ENCODE measurements at places on chromosomes 13 and 19. TPM values are rescaled to one million over a fixed set of nuclear protein-coding genes. Genes with fewer than 3 reads are reported as not detected.

ZNF93 gene
- total RNA-seq, result 12.3 TPM

GAPDHS gene
- total RNA-seq, result not detected

FBXO17 gene
- 35.2 TPM for total RNA-seq

PLVAP gene
- total RNA-seq, result 39.2 TPM

KCTD12 gene
- total RNA-seq, result 178 TPM

FFAR3 gene
- not detected for total RNA-seq

SLC7A10 gene
- 3.1 TPM for total RNA-seq

RAB3A gene
- total RNA-seq, result 2.1 TPM

MBD3L3 gene
- not detected for total RNA-seq

SRRM5 gene
- not detected for total RNA-seq

CELF5 gene
- total RNA-seq, result 0.10 TPM

PLPP2 gene
- 13.0 TPM for total RNA-seq

ZNF468 gene
- total RNA-seq, result 35.1 TPM

ATCAY gene
- total RNA-seq, result 0.10 TPM

FCER2 gene
- not detected for total RNA-seq

C13orf46 gene
- not detected for total RNA-seq

PGLYRP2 gene
- not detected for total RNA-seq

Measured in tongue (tissue), 3 donors.